Ureter (tissue), 1 donor: ENCODE measurements at places on chromosomes 6 and 20.

DNA sequence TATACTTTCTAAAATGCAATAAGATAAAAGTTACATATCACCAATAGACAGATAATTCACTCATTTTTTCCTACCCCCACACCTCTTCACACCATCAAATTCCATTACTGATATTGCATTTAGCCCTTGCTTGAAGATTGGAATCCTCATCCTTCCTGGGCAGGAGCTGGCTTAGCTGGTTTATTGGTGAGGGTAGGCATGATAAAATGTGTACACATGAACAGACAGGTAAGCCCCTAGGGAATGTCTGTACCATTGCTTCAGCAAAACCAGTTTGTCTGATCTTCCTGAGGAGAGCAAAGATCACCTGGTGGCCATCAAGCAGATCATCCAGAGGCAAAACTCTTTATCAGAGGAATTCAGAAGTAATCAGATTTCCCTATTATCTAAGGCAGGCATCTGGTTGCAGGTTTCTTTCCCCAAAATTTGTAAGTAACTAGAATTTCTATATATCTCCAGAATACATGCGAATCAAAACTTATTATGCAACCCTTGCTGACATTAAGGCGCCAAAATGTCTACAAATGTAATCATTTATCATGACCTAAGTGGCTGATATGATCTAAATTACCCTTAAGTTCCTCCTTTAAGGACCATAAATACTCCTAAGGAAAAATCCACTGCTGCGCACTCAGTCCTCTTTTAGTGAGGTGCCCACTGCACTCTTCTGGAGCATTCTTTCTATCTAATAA lies 6.6 kb upstream of the FABP7 start:
- no peak for DNase-seq

DNA sequence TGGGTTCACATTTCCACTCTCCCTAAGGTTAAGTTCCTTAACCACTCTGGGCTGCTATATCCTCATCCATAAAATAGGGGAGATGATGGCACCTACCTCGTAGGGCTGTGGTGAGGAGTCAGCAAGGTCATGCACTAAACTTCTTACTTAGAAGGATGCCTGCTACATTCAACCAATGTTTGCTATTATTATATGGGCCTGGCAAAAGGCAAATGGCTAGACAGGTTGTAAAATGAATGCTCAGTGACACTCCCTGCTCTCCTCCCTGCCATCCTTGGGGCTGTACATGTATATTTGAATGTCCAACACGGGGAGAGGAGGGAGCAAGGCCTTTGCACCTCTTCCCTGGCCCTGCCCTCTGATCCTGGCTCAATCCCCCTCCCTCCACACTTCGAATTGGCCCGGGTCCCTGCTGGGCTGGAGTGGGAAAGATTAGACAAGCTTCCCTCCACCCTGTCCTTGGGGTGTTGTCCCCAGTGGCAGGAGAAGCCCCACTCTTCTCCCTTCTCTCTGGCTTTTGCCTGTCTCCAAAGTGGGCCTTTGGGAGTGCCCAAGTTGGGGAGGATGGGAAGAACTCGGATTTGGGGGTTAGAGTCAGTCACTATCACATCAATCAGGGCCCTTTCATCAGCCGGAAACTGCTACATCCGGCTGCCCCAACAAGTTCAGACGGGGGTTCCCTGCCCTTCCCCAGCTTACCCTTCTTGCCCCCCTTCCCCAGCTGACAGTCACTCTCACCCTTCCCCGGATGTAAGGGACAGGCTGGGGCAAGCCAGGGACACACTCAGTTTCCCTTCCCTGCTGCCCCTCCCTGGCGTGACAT lies 36.3 kb upstream of the VEGFA start:
- DNase-seq: peak; percentile 83

DNA sequence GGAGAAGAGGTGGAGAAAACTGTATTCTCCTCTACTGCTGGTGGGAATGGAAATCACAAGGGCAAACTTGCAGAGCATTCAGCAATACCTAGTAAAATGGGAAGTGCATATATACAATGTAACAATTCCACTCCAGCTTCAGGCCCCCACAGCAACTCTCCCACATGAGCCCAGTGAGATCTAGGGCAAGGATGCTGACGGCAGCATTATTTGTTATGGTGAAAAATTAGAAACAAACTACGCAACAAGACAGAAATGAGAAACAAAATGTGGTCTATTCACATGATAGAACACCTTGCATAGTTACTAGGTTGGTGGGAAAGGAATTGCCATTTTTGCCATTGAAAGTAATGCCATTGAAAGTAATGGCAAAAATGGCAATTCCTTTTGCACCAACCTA lies 98.9 kb upstream of the SRSF6 start:
- DNase-seq: no peak

GRCh38 chr6:150184850-150185731 lies 42.2 kb downstream of the PPP1R14C start:
- no peak for DNase-seq

DNA sequence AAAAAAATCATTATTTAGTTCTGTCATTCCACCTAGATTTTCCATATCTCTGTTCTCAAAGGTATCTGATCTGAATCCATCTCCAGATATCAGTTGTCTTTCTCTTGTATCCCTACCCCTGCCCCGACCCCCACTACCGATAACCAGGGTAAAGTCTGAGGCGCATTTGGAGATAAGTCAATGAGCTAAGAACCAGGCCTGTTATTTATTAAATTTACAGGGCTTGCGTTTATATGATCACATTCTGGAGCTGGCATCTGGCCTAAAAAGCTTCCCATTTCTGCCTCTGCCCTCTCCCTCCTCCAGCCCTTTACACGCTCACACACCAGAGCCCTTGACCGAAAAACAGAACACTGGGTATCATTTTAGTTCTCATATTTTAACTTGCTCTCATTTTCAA lies 144.7 kb downstream of the ALDH8A1 start:
- no peak for DNase-seq

GRCh38 chr6:12324748-12325147 lies 34.6 kb downstream of the EDN1 start:
- no peak for DNase-seq

- DNase-seq: no peak
Measured at GRCh38 chr6:28005152-28005890, 48.3 kb downstream of the OR2B6 start.

- no peak for DNase-seq
Measured at GRCh38 chr6:74447013-74447412, 751.0 kb downstream of the CD109 start.

- no peak for DNase-seq
Measured at GRCh38 chr20:18225632-18226031, 62.7 kb upstream of the ZNF133 start.

GRCh38 chr6:111653434-111653833 lies 47.8 kb upstream of the TRAF3IP2 start:
- no peak for DNase-seq

- DNase-seq: no peak
Measured at GRCh38 chr6:30345852-30346251, 896 bp downstream of the RPP21 start.

DNA sequence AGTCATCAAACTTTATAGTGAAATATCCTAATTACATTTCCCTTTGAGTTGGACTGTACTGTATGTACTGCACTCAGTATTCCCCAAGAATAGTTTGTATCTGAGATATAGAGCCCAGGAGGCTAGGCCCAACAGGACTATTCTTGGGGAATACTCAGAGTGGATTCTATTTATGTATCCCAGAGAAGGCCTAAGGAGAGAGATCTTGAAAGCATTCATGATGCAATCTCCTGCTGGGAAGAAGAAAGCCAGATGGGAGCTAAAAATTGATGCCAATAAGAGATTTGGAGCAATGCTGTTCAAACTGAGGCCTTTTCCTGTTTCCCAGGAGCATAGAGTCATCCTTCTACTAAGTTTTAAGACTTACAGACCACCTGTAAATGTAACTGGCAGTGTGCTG lies 452.1 kb upstream of the PLCB4 start:
- DNase-seq: no peak

GRCh38 chr6:166757232-166758135 lies 130.4 kb upstream of the RPS6KA2 start:
- no peak for DNase-seq

- no peak for DNase-seq
Measured at GRCh38 chr6:85678026-85678601, 35.4 kb upstream of the SYNCRIP start.

- DNase-seq: no peak
Measured at GRCh38 chr6:134161041-134161440, 108.6 kb upstream of the SLC2A12 start.

GRCh38 chr6:125747589-125748405 lies 1.6 kb upstream of the HEY2 start:
- DNase-seq: no peak

DNA sequence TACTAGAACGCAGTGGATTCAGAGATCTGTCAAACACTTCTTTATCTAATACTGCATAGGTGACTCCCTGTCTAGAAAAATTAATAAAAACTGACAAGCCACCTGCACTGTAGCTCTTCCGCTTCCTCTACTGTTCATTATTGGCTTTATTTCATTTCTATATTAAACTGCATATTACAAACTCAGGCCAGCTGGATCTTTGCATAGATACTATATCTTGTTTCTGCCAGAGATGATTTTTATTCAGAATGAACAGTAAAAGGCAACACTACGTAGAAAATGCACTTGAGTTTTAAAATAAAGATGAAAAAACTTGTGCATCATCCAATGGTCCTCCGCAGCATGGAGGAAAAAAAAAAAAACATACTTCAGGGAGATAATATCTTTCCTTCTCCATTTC lies 508.3 kb downstream of the PRKN start:
- no peak for DNase-seq

- peak; percentile 14 for DNase-seq
Measured at GRCh38 chr6:2977799-2978590, 6.6 kb upstream of the SERPINB6 start.

DNA sequence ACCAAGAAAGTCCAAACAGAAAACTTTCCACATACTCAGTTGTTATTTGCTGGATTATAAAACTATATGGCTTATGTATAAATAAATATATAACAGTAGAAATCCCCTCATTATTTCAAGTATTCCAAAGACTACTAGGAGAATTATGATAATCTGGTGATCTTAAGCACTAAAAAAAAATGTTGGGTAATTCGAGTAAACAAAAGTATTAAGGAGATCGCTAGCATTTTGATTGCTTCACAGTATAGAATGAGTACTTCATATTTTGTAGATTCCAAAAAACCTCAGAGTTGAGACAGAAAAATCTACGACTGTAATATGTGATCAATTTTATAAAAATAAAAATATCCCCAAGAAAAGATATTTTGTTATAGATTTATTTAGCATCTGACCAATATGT lies 236.4 kb upstream of the TENT5A start:
- DNase-seq: no peak
